ENCODE measurements at places on chromosomes 2 and 18. TPM values are rescaled to one million over a fixed set of nuclear protein-coding genes. Genes with fewer than 3 reads are reported as not detected.
A peak's percentile ranks its signal among the peaks of the same experiment; 100 is the strongest.

DNA sequence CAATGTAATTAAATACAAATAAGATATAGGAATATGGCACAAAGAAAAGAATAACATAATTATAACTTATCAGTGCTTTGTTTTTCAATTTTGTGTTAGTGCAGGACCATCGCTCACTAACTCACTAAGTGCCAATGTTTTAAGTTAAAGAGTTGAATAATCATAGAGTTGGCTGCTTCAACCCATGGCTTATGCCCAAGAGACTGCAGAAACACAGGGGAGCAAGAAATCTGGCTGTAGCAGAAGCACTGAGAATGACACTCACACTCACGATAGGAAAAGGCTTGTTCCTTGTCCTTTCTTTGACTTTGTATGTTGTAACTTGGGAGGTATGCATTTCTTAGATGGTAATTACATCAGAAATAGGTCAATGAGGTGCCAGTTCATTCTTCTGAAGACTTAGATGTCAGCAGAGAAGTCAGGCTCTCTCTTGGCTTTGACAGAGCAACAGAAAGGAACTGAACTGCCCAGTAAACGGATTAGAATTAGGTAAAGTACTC lies 852.2 kb downstream of the LRRTM4 start:
- no peak for DNase-seq

Gene TMEM247
- total RNA-seq: not detected

- peak; percentile 22 for DNase-seq
Observed at GRCh38 chr18:50009773-50010335, 185.1 kb downstream of the MYO5B start.

DNA sequence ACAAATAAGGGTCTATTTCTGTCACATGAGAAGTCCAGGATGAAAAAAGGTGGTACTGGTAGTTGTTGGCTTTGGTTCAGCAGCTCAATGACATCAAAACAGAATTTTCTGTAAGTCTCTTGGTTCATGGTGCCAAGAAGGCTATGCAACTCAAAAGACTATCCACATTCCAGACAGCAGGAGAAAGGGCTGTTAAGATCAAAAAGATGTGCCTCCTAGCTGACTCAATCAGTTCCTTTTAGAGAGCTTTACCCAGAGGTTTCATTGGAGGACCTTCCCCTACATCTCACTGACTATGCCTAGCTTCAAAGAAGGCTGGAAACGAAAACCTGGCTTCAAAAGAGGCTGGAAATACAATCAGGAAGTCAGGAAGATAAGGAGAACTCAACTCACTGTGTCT lies 98.0 kb downstream of the DYM start:
- DNase-seq: no peak

Gene DCC
- total RNA-seq: not detected

Gene FAM237A
- not detected for total RNA-seq

Measured in LHCN-M2 (cell line).